ENCODE measurements at places on chromosomes 3 and 15.
A peak's percentile ranks its signal among the peaks of the same experiment; 100 is the strongest.

- no peak for DNase-seq
Observed at GRCh38 chr15:90545095-90545494, 15.4 kb downstream of the CRTC3 start.

GRCh38 chr3:37823189-37823588 is 38.5 kb upstream of the CTDSPL start:
- DNase-seq: no peak

DNA sequence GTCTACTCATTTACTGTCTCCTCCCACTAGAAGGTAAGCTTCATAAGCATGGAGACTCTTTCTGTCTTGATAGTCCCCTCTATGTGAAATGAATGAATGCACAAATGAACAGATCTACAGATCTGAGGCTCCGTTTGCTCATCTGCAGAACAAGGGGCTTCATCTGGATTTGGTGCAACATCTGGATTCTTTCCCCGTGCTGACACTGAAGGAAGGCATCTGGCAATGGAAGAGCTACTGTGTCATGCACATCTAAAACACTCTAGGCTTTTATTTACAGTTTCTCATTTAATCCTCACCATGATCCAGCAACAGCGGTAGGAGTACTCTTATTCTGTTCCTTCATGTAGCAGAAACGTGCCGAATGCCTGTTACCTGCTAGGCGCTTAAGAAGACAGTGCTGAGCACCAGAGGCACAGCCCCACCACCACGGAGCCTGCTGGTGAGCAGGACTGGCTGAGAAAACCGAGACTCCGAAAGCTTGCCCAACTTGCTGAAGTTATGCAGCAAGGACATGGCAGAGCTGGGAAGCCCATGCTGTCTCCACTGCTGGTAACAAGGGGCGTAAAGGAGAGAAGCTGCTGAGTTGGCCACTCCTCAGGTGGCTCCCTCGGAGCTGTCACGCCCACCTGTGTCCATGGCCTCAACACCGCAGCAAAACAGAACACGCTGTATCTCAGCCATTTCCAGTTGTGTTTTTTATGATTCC is 31.1 kb downstream of the LSM3 start:
- DNase-seq: no peak

DNA sequence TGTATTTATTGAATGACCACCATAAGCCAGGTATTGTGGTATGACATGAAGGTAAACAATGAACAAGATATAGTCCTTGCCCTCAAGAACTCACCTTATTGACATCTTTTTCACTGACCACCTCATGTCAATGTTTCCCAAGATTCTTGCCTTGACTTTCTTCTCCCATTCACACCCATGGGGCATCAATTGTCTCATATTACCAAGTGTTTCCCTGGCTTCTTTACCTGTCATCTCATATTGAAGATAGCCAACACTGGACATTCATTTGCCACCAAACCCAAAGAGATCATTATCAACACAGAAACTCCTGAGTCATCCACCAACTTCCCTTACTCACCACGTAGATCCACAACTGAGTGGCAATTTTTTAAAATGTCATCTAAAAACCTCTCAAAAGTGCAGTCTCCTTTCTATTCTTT is 2.2 kb downstream of the EFHB start:
- DNase-seq: no peak

GRCh38 chr15:80371924-80372323 is 32.3 kb upstream of the ARNT2 start:
- DNase-seq: no peak

DNA sequence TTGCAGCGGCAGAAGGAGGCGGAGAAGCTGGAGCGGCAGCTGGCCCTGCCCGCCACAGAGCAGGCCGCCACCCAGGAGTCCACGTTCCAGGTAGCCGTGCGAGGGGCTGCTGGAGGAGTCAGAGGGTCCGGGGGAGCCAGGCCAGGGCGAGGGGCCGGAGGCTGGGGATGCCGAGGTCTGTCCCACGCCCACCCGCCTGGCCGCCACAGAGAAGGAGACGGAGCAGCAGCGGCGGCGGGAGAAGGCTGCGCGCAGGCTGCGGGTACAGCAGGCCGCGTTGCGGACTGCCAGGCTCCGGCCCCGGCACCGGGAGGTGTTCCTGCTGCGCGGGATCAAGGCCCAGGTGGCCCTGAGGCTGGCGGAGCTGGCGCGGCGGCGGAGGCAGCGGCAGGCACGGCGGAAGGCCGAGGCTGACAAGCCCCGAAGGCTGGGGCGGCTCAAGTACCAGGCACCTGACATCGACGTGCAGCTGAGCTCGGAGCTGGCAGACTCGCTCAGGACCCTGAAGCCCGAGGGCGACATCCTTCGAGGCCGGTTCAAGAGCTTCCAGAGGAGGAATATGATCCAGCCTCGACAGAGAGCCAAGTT is 625.0 kb downstream of the MCTP2 start:
- DNase-seq: no peak

DNA sequence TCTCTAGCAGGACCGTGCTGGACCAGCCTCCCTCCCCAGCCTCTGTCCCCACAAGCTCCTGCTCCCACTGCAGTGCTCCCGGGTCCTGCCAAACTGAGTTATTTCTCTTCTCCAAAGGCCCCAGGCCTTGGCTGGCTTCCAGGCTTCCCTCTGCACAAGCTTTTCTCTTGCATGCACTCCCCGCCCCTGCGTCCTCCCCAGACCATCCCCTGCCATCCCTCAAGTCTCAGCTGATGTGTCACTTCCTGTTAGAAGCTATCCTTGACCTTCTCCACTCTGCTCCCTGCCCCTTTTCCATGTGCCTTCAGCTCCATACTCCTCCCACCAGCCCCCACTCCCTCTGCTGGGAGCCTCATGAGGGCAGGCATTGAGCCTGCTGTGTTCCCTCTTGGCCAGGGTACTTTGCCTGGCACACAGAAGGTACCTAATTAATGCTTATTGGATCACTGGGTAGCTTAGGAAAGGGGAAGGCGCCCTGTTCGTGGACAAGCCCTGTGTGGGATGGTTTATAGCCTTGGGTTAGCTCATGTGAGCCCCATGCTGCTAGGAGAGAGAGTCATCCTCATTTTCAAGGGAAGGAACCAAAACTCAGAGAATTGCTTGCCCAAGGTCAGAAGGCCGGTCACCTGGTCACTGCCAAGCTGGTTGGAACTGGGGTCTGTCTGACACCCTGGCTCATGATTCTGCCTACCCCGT is 56.4 kb downstream of the FEM1B start:
- no peak for DNase-seq

- no peak for DNase-seq
Observed at GRCh38 chr3:49470714-49471420, 800 bp downstream of the DAG1 start.

GRCh38 chr3:11569156-11569741 is 74.5 kb downstream of the VGLL4 start:
- no peak for DNase-seq

DNA sequence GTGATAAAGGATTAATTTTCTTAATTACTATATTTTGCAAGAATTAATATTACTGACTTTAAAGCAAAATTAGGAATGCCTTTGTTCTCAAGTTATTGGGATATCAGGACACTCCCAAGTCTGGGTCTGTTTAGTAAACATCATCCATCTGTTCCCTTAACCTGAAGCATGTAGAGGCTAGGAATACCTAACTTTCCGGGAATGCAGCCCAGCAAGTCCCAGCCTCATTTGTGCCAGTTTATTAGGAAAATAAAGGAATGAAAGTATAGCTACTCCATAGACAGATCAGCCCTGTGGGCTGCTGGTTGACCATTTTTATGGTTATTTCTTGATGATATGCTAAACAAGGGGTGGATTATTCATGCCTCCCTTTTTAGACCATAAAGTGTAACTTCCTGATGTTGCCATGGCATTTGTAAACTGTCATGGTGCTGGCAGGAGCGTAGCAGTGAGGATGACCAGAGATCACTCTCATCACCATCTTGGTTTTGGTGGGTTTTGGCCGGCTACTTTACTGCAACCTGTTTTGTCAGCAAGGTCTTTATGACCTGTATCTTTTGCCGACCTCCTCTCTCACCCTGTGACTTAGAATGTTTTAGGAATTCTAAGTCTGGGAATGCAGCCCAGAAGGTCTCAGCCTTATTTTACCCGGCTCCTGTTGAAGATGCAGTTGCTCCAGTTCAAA is 540.2 kb downstream of the NAALADL2 start:
- no peak for DNase-seq

- no peak for DNase-seq
Observed at GRCh38 chr3:48897460-48898376, 964 bp downstream of the SLC25A20 start.

DNA sequence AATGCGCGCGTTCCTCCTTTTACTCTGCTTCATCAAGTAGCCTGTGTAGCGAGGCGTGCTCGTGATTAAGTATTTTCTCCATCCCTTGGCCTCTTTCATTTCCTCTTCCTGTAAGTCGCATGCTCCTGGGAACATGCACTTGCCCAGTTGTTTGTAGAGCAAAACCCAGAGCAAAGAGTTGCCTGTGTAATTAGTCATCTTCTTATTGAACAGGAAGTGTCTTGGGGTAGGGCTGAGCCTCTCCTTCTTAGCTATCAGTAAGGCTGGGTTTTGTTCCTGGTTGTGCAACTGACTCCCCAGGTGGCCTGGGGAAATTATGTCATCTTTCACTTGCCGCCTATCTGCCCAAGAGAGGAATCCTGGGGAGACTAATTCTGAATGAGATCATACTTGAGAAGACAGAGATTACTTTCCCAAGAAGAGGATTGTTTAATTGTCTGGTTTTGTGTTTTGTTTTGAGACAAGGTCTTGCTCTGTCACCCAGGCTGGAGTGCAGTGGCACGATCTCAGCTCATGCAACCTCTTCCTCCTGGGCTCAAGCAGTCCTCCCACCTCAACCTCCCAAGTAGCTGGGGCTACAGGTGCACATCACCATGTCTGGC is 14.9 kb downstream of the LIPH start:
- peak; percentile 79 for DNase-seq

DNA sequence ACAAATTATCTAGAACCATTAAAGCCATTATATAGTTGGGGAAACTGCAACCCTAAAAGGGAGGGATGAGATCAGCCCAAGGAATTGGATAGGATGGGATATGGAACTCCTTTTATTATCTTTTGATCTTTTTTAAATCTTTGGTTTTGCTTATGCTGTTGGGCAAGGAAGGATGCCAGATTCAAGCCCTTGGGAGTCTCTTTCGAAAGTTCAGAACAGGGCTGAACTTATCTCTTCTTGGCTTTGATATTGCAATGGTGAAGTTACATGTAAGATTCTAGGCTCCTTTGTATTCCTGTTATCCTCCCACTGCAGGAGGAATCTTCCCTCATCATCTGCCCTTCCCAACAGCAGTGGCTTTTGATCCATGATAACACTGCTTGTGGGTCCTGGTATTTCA is 10.0 kb upstream of the SLC22A13 start:
- peak; percentile 31 for DNase-seq

DNA sequence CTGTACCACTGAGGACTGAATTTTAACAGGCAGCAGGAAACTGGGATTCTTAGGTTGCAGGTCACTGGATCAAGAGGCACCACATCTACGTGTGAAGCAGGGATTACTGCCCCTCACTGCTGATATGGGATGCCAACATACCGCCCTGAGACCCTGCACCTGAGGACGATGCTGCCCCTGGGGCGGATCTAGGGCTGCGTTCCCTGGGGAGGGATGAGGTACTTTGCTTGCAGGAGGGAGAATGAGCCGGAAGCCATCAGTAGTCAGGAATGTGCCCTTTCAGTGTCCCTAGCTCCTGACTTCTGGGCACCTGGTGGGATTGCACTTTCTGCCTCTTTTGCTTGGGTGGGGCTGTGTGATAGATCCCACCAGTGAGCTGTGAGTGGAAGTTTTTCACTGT is 122.8 kb downstream of the RPLP1 start:
- no peak for DNase-seq

GRCh38 chr3:8536096-8537056 is 34.8 kb downstream of the LMCD1 start:
- peak; percentile 59 for DNase-seq

DNA sequence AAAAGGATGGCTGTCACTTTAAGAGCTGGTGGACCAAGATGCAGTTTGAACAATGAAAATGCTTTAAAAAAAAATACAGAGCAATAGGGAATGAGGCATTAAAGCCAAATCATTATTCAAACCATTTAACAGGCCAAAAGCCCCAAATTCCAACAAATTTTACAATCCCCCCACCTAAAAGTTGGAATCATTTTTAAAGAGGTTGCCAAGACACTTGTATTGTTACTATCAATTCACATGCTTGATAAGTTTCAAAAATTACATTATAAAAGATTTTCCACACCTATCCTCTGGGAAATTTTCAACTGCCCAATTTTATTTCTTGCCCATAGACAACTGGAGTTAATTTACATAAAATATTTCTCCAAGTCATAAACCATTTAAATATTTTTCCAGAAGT is 192.3 kb upstream of the ARHGEF26 start:
- no peak for DNase-seq

DNA sequence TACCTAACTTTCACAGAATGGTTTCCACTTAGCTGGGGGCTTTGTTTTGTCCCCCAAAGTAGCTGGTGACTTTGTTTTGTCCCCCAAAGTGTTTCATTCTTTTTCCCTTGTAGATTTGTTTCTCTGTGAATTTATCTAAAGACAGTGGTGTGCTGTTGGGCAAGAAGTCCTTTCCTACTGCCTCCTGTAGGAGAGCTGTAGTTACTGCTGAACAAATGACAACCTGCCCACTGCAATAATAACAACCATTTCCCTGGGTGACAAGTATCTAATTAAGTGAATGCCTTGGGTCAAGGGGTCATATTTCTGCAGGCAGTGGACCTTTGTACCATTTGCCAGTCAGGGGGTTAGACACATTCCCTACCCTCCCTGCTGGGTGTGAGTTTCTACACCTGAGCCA is 125.4 kb upstream of the BFSP2 start:
- DNase-seq: no peak

GRCh38 chr15:99239545-99240198 is 9.7 kb downstream of the TTC23 start:
- no peak for DNase-seq

DNA sequence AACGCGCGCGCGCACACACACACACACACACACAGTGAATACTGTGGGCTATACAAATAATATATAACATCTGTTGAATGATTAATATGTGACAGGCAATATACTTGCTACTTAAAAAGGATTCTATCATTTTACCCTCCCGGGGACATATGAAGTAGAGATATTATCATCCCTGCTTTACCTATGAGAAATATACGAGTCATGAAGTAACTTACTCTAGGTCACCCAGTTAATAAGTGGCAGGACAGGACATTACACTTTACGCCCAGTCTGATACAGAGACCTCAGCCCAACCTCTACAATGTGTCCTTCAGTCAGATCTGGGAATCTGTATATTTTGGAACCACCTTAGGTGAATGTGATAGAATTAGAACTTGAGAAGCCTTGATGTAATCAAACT is 55.4 kb downstream of the CCDC54 start:
- DNase-seq: no peak

- DNase-seq: no peak
Observed at GRCh38 chr15:82970696-82971095, 15.3 kb upstream of the RAMAC start.

GRCh38 chr3:142857056-142857455 is 31.8 kb downstream of the PCOLCE2 start:
- no peak for DNase-seq

- no peak for DNase-seq
Observed at GRCh38 chr15:40053831-40054604, 15.0 kb upstream of the SRP14 start.

GRCh38 chr15:99408236-99409096 is 157.2 kb downstream of the LRRC28 start:
- peak; percentile 64 for DNase-seq

GRCh38 chr3:136545664-136546268 is 206.4 kb downstream of the STAG1 start:
- no peak for DNase-seq
